ENCODE measurements at places on chromosomes 12 and 14.

DNA sequence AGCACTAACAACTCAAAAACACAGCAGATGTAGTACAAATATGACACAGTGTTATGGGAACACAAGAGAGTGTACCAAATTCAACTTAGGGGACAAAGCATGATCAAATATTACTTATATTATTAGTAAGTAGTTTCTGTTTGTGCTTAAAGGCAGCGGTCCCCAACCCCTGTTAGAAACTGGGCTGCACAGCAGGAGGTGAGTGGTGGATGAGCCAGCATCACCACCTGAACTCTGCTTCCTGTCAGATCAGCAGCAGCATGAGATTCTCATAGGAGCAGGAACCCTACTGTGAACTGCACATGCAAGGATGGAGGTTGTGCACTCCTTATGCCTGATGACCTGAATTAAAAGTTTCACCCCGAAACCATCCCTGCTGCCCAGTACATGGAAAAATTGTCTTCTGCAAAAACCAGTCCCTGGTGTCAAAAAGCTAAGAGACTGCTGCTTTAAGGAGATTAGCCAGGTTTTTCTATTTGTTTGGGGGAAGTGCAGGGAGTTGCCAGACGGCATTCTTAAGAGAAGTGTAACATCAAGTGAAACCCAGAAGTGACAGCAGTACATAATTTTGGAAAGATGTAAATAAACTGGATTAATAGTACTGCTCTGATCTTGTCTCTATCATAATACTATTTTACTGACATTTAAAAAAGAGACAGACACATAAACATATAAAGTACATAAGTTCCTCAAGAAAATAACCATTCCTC is 26.7 kb downstream of the GTF2A1 start:
- no peak for DNase-seq

DNA sequence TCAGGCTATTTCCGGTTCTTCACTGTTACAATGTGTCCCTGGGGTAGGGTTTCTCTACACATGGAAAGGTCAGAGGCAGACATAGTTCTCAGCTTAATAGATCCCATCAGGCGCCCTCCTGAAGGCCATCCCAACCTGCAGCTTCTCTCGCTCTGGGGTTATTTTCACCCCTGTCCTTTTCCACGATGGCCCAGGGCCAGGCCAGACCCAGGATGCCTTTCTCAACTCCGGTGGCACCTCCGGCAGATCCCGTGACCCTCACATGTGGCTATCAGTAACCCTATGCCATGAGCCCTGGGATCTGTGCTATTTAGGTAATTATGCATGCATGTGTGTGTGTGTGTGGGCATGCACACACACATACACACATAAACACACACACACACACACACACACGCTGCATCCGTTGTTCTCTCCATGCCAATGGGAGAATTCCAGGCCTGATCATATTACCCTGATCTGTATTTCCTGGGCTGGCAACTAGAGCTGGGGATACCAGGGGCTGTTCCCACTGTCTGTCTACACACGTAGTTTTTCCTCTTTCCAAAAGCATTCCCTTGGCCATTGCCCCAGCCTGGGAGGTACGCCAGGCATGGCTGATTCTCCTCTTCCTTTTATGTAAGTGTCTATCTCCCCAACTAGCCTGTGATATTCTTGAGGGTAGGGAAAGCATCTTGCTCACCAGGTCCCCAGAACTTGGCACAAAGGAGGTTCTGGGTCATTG is 51.2 kb upstream of the NOS1 start:
- DNase-seq = no peak

DNA sequence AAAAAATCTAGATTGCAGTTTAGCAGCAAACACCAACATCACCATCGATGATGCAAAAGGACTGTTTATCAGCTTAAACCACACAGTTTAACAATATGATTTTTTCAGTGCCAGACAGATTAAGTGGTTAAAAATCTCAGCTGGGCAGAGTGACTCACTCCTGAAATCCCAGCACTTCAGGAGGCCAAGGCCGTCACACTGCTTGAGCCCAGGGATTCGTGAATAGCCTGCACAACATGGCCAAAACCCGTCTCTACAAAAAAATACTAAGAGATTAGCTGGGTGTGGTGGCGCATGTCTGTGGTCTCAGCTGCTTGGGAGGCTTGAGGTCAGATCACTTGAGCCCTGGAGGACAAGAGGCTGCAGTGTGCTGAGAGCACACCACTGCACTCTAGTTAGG is 8.9 kb downstream of the RSRC2 start:
- peak; percentile 98 for DNase-seq

GRCh38 chr12:104507672-104508071 is 50.9 kb downstream of the CHST11 start:
- DNase-seq = no peak

- DNase-seq = no peak
Measured at GRCh38 chr12:96227365-96228106, 33.4 kb downstream of the ELK3 start.

DNA sequence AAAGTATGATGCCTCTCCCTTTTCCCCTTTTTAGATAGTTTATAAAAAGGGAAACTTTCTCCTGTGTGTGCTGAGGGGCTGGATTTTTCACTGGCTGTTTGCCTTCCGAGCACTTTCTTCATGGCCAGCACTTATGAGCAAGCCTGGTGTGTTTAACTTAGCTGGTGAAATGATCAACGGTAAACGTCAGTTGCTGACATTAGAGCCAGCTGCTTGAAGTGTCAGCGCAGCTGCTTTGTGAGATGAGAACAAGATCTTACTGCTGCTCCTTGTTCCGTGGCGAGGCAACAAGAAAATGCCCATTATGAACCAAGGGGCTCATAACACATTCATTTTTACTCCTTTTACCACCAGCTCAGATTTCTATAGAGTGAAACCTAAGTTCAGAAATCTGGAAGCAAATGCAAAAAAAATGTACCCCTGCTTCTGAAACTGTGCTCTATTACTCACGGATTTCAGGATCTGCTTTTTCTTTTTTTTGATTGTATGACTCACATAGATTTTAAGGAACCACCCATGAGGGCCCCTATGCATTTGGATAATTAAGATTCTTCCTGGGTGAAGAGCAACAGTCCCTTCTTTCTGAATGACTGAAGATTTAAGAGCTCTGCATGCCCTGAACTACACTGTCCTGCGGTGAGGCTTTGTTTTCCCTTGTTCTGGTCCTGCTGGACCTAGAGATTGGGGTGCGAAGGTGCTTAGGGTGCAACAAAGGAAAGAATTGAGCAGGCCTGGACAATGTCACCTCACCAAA is 74.3 kb upstream of the CPM start:
- peak; percentile 89 for DNase-seq

- no peak for DNase-seq
Measured at GRCh38 chr12:29152223-29152868, 3.3 kb downstream of the FAR2 start.

DNA sequence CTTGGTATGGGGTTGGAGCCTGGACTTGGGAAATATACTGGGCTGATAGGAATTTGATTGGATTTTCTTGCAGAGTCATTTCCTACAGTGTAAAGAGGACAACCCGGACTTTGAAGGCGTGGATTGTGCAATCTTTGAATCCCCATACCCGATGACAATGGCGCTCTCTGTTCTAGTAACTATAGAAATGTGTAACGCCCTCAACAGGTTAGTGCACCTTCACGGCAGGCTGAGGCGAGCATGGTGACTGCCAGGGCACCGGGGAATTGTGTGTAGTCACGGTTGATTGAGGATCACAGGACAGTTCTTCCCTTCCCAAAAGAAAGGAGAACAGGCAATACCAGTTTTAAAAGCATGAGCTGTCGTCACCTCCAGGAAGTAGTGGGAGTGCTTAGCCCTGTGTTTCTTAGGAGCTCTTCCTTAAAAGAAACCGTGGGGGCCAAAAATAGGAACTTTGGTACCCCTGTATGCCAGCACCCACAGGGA is 58.3 kb downstream of the ANAPC7 start:
- DNase-seq = no peak

GRCh38 chr12:53053218-53054111 is 3.6 kb downstream of the TNS2 start:
- DNase-seq = peak; percentile 51

DNA sequence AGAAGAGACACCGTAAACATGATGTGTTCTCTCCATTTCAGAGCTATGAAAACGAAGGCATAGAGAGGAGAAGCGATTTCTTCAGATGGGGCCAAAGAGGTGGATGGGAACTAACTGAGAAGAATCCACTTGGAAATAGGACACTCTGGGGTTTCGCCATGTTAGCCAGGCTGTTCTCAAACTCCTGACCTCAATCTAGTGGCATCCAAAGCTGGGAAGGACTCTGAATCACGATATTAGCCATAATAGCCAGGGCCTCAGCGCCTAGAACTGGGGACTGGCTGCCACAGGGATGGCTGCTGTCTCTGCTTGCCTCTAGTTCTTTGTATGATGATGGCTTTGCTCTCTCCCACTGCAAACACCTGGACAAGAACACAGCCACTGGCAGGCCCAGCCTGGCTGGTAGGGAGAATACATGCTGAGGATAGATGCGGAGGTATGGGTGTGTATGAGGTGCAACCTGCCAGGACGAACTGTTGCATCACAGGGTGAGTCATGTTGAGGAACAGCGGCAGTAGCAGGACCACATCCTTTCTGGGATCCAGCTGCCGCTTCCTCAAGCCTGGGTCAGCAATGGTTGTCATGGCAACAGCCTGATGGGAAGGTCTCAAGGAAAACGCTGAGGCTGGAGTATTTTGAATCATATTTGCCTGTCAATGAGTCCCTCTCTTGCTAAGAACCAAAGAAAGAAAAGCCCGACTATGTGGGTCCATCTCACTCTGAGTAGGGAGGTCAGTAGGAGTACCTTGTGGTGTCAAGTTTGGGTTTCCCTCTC is 31.1 kb downstream of the CCDC177 start:
- peak; percentile 77 for DNase-seq

GRCh38 chr14:34350903-34351302 is 111.1 kb downstream of the SPTSSA start:
- no peak for DNase-seq
